A673 (cell line): ENCODE measurements at places on chromosomes 1 and 21. TPM values are rescaled to one million over a fixed set of nuclear protein-coding genes. Genes with fewer than 3 reads are reported as not detected.

Gene TMEM51
- 1.7 TPM in 2 replicates for total RNA-seq

DNA sequence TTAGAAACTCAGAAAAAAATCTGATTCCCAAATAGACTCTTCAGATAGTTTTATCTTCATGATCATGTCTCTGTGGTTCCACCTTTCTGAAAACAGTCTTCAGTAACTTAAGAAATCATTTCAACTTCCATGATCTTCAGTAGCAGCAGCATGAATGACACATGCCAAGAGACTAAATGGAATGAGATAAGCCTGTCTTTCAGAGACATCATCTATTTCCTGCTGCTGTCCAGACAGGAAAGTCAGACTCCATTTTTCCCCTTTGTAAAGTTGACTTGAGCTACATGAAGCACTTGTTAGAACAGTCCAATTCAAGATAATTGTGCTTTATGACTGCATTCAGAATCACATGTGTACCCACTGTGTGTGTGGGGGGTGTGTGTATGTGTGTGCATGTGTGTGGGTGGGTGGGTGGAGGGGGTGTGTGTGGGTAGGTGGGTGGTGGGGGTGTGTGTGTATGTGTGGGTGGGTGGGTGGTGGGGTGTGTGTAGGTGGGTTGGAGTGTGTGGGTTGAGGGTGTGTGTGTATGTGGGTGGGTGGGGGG, 58.8 kb downstream of the CLIC4 start:
- peak overlapping the region; percentile 20 for H3K27ac ChIP-seq
- no peak overlapping the region for H3K4me3 ChIP-seq
- no peaks in the 10 kb centered on the region for H3K36me3 ChIP-seq
- peak; percentile 48 for DNase-seq

Gene OR11L1
- total RNA-seq: not detected in 2 replicates

Gene FAM163A
- total RNA-seq: not detected in 2 replicates

GRCh38 chr1:221925947-221926346, 184.1 kb upstream of the DUSP10 start:
- no peak for DNase-seq
- H3K27ac ChIP-seq: no peak overlapping the region
- no peaks in the 10 kb centered on the region for H3K4me1 ChIP-seq

Gene PTGER3
- 96.0 and 107 TPM in 2 replicates for total RNA-seq
